ENCODE measurements at places on chromosomes 1 and 21.
A peak's percentile ranks its signal among the peaks of the same experiment; 100 is the strongest.

GRCh38 chr1:164560121-164560541 is 1.1 kb downstream of the PBX1 start:
- no peak for DNase-seq

GRCh38 chr1:54439550-54440223 is 33.5 kb upstream of the SSBP3 start:
- DNase-seq, result no peak

- no peak for DNase-seq
These were observed 456.7 kb downstream of the LMO4 start for GRCh38 chr1:87785386-87785785.

GRCh38 chr21:25556091-25556490 is 51.2 kb downstream of the MRPL39 start:
- no peak for DNase-seq

- no peak for DNase-seq
These were observed 519 bp downstream of the FNBP1L start for GRCh38 chr1:93448292-93448982.

DNA sequence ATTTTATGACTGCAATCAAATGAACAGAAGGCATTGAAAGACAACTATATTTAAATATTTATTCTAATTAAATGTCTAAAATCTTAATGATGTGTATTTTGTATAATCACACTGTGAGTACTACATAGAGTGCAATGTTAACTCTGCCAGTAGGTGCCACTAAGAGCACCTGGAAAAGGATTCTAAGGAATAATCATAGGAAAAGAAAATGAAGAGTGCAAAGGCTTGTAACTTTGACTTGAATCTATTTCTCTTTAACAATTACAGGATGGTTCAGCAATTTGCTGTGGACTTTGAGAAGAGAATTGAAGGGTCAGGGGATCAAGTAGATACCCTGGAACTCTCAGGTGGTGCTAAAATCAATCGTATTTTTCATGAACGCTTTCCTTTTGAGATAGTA is 200.4 kb downstream of the DNM3 start:
- no peak for DNase-seq

DNA sequence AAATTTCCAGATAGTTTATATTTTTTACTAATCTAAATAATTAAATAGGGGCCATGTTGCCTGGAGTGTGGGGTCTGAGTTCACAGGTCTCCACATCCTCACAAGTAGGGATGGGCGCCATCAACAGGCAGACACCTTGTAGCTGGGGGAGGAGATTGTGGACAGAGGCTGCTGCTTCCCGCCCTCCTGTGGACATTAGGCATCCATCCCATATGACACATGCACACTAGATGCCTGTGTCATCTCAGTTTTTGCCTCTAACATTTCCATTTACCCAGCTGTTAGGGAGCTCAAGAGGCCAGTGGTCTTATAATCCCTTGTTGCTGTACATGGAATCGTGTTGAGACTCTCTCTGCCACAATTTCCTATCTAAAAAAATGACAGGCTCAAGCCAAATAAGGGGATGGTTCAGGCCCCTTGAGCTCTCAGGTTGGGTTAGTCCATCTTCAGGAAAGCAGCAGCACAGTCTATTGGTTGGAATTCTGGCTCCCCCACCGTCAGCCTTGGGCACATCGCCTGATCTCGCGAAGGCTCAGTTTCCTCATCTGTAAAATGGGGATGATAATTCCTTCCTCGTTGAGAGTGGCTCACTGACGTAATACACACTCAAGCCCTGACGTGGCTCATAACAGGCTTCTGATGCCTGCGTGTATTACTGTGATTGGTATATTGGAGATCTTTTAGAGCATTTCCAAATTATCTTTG is 13.6 kb downstream of the LHX4 start:
- DNase-seq, result no peak

GRCh38 chr1:201888282-201889089 is at the start of gene SHISA4:
SHISA4 (plus strand) TSS chr1:201888898; CDS start chr1:201888995, 97 bp downstream.
- DNase-seq, result no peak

GRCh38 chr21:45615145-45615711 is 28.3 kb upstream of the PCBP3 start:
- peak; percentile 63 for DNase-seq

DNA sequence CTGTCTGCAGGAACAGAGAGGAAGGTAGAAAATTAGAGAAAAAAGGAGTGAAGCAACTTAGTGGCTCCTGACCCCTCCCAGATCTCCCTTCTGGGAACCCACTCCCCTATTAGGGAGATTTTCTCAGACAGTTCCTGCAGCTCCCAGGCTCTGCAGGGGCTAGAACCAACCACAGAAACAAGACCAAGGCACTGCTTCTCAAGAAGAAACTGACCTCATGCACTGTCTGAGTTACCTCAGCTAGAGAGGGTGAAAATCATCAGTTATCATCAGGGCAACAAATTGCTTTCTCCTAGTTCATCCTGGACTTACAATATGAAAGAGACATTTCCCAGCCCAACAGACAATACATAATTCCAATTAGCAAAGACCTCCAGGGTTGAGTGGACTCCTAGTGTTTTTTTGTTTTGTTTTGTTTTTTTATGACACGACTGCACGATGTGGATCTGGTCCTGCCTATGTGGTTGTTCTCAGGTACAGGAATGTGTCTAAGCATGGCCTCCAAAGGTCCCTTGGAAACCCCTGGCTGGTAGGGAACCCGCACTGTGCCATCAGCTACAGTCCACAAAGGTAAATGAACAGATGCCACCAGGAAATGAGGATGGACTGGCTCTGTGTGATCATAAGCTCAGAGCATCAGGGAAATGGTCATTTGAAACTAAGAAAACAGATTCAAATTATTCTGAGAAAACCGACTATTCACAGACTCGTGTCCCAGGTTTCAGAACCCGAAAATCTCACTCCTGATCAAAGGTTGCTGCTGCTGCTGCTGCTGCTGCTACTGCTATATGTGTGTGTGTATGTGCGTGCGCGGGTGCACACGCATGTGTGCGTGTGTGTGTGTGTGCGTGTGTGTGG is 65.3 kb downstream of the LAMC2 start:
- DNase-seq, result no peak

- no peak for DNase-seq
These were observed 379.1 kb downstream of the SIPA1L2 start for GRCh38 chr1:232250838-232251237.

DNA sequence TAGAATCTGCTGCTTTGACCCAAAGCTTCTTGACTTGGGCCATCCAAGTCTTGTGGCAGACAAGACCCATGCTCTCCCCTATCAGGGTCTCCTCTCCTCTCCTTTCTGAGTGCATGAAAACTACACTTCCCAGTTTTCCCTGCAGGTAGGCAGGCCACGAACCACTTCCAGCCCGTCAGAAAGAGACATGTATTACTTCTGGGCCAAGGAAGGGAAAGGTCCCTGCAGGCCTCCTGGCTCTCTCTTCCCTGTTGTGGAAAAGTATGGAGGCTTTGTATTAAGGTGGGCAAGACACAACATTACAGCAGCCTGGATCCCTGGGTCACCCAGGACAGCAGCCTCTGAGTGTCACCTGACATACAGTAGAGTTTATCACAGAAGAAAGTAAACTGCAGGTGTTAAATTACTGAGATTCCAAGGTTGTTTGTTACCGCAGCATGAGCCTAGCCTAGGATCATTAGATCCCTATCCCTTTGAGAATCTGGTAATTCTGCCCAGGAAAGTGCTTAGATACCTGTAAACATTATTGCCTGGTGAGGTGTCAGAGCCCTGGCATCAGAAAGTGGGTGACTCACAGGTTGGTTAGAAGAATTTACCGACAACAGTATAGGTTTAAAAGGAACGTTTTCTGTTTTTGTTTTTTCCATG is 717.3 kb downstream of the MATN1 start:
- DNase-seq, result no peak

- no peak for DNase-seq
These were observed 29.0 kb upstream of the PRRX1 start for GRCh38 chr1:170634824-170635410.

GRCh38 chr1:247576514-247576913 is 11.6 kb upstream of the OR2G2 start:
- DNase-seq, result no peak

DNA sequence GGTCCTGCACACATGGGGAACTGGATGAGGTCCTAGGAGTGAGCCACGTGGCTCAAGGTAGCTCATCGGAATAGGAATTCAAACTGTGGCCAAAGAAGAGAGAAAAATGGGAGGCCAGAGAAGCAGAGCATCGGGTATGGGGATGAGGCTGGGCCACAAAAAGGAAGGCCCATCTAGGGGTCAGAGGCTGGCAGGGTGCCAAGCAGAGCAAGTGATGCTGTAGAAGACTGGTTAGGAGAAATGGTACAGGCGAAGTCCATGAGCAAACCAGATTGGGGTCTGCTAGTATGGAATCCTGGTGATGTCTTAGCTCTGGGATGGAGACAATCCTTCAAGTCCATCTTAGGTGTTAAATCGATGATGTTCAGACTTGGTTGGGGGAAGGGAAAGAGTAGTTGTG is 68.0 kb downstream of the TEX35 start:
- DNase-seq, result no peak

GRCh38 chr1:56777972-56778371 is 41.2 kb downstream of the FYB2 start:
- DNase-seq, result no peak

DNA sequence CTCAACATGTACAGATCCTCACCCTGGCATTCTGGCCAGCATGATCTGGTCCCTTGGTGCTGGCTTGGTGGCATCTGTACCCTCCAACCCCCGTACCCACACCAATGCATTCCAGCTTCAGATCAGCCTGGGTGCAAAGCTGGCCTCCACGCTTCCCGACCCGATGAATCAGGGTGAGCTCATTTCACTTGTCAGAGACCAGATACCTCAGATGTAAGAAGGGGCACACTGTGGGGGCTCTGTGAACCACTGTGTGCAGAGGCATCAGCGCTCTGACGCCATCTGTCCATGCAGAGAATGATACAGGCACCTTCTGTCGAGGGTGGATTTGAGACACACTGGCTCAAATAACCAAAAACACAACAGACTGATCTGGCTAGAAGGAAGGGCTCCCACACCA is 76.6 kb downstream of the DMRTB1 start:
- DNase-seq, result no peak

DNA sequence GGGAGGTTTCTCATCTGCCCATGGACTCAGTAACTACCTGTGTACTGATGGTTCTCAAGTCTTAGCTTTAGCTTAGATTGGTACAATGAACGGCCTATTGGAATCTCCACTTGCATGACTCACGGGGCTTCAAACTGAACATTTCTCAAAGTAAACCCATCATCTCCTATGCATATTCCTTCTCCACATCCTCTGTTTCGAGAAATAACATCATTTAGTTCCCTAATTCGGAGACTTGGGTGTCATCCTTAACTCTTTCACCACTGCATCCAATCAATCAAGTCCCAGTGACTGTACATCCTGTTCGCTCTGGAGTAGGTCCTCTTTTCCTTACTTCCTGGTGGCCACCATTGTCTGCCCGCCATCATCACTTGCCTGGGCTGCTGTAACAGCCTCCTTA is 55.8 kb downstream of the LGR6 start:
- no peak for DNase-seq

GRCh38 chr1:244858357-244858756 is 6.0 kb downstream of the HNRNPU start:
- DNase-seq, result no peak

DNA sequence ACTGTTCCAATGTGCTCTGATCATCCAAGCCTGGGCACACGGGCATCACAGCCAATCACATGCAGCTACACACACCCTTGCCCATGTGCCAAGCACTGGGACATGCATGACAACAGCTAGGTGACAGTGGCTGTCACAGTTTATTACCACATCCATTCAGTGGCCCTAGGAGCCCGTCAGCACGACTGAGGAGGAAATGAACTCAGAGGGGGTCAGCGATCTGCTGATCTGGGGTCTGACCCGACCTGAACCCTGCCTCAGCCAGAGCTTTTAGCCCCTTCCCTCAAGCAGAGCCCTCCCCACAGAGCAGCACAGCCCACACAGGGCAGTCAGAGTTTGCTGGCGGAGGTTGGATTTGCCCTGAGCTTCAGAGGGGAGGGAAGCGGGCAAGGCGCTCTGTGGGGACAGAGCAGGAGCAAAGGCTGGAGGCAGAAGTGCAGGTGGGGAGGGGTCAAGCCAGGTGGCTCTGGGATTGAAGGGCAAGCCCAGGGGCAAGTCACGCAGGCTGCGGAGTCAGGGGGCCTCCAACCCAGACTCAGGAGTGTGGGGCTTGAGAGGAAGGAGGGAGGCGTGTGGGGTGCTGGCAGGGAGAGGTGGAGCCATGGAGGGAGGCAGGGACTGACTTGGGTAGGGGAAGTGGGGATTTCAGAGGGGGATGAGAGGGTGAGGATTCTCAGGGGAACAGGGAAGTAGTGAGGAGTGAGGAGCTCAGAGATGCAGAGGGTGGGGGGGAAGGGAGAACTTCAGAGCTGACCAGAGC is 10.4 kb downstream of the SH3BGRL3 start:
- DNase-seq, result no peak

DNA sequence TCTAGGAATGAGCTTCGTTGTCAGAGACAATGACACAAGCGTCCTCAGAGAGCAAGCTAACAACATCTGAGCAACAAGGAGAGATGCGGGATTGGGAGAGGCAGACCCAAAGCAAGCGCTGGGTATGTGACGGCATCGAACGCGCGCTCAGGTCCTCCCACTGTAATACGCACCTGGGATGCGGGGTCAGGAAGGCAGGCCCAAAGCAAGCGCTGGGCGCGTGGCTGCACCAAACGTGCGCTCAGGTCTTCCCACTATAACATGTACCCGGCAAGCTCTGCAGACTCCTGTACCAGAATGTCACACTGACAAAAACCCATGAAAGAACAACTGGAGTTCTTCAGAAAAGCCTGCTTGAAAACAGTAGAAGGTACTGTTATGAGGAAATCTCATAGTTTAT is 653.8 kb downstream of the SMYD3 start:
- no peak for DNase-seq

DNA sequence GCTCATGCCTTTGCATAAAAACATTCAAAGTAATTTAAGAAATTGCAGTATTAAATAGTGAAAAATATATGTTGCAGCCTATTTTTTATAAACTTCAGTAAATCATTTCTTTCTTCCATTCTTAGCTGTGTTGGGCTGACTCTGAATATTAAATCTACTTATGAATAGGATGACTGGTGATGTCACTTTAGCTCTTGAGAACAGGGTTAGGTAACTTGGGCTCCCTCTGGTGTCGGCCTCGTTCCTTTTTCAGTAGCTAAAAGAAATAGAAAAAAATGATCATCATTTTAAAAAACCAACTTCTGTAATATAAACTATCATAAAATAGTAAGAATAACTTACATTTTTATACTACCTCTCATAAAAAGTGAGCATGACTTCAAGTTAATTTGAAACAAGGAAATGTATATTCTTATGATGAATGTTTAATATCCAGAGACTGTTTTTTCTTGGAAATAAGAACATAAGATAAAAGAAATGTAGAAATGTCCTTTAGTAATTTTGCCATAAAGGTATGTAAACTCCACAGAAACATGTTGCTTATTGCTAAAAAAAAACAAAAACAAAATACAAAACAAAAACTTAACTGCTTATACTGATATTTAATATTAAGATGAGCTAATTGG is 26.8 kb upstream of the NCAM2 start:
- DNase-seq, result no peak

Measured in stimulated activated CD8-positive, alpha-beta memory T cell treated with anti-CD3 and anti-CD28 coated beads, Interleukin-15, amount 100 ng/mL, for 1 hour (primary cell).